Activated CD8-positive, alpha-beta memory T cell treated with anti-CD3 and anti-CD28 coated beads for 1 hour (primary cell): ENCODE measurements at places on chromosomes 1 and 21.

DNA sequence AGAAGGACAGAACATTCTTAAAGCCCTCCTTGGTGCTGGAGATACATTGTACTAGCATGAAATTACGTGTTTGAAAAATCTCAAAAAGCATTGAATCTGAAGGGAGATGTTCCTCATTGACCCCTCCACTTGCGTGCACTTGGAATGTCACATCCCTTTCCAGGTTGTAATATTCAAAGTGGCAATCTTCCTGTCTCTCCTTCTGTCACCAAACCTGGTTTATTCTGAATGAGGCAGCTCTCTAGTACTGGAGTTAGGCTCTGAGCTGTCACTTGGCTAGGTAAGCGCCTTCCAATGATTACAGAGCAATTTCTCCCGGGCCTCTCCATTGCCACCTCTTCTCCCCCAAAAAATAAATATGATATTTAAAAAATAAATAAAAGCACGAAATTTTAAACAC, 855 bp downstream of the DSCAM start:
- DNase-seq = no peak

GRCh38 chr1:204578867-204579664, 62.9 kb downstream of the MDM4 start:
- DNase-seq = no peak

DNA sequence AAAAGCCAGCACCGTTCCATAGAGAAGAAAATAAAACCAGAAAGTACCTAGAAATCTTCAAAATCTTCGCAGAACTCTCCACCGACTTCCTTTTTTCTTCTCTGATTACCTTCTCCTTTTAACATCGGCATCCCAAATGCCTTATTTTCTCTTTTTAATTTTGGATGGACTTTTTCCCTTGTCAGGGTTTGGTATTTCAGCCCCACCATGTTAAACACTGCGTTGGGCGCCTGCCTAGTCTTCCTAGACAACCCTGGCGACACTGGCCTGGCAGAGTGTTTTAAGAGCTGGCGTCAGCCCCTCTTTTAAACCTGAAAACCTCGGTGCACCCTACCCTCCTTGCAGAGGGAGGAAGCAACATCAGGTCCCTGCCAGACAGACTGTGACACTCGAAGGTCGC, 66.0 kb upstream of the EFHD2 start:
- no peak for DNase-seq

DNA sequence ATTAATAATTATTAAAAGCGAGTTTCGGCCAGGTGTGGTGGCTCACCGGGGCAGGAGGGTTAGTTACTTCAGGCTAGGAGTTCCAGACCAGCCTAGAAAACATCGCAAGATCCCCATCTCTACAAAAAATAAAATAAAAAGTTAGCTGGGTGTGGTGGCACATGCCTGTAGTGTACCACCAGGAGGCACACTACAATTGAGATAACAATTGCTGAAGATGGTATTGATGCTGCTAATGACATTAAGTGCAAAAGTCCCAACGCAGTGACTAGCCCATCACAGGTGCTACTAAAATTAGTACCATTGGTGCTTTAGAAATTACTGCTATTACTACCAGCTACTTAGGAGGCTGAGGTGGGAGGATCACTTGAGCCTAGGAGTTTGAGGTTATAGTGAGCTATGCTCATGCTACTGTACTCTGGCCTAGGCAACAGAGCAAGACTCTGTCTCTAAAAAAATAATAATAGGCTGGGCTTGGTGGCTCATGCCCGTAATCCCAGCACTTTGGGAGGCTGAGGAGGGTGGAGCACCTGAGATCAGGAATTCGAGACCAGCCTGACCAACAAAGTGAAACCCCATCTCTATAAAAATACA, 156.6 kb downstream of the GREM2 start:
- no peak for DNase-seq

DNA sequence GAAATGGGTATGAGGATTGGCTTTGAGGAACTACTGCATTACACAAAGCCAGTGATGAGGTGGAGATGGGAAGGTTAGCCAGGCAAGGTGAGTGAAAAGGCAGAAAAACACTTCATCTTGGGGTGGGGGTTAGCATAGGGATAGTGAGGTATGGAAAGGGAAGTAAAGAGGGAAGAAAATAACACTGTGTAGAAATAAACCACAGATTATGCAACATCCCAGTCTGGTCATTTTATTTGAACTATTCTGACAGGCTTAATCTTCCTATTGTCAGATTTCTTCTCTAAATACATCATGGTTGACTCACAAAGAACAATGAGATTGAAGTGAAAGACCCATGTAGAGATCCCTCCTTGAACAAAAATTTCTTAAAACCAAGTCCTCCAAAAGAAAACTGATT, 640.2 kb downstream of the PTPRC start:
- DNase-seq = no peak

DNA sequence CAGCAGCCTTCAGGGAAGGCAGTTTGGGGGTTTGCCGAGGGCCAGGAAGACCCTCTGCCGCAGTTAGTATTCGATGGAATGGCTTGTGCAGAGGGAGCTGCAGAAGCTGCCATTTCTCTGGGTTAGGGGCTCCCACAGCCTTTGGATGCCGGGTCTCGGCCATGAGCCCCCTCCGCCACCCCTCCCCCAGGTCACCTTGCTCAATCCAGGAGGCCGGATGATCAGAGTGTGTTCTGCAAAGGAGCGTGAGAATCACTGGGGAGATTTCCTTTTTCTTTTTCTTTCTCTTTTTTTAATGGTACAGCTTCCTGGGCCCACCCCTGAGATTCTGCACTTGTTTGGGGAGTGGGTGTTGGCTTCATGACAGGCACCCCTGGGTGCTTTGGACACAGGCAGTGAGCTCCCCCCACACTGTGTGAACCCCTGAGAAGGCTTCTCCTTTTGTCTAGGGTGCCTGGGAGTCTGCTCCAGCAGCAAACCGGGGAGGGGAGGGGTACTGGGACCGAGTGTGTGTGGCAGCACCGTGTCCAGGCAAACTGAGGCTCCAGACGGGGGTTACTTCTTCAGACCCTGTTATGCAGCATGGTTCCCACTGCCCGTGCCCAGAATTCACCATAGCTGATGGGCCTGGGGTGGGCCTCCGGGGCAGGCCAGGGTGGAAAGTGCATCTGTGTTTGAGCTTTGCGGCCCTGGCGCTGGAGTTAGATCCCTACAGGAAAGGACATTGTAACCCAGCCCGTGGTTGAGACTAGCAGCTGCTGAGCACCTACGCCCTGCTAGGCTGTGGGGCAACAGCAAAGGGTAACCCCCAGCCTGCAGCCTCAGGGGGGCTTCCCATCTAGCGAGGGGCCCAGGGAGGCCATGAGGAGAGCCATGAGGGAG, 18.5 kb downstream of the TNFRSF1B start:
- no peak for DNase-seq

DNA sequence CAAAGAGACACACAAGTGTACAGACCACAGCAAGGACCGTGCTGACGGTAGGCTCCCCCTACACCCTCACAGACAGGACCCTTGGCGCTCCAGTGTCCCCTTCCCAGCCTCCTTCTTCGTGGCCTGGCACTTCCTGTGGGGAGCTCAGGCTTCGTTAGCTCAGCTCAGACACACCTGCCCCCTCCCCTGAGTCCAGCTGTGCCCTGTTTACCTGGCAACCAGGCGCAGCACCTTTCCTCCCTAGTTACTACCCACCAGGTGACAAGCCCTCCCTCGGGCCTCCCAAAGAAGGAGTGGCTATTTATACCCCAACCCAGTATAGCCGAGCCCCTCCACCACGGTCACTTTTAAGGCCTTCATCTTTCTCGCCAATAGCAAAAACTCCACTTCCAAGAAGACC, 4.7 kb downstream of the CELF3 start:
- DNase-seq = no peak

- DNase-seq = no peak
Observed at GRCh38 chr1:57492586-57493226, 68.8 kb upstream of the DAB1 start.

DNA sequence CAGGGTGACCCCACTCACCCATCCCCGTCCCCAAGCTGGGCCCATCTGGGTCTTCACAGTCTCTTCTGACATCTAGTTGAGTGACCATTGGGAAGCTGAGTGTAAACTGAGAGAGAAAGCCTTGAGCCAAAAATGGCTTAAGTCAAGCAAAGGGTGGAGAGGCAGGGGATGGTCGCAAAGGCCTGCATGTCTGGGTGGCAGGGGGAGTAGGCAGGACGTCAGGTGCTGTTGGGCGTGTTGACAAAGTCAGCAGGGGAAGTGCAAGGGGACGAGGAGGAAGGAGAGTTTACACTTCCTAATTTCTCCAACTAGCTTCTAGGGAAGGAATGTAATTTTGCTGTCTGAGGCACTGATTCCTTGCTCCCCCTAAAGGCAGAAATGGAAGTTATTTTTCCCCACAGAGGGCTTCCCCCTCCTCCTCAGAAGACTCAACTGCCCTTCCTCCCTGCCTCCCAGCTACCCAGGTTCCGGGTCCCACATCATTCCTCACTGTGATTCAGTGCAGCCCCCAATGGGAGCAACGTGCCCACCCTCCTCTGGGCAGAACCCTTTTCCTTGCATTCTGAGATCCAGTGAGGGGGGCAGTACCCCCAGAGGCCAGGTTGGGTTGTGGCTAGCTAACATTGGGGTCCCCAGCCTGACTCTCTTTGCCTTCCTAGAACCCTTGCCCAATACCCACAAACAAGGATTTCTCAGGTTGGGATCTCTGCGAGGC, 1.2 kb upstream of the ADORA1 start:
- no peak for DNase-seq

DNA sequence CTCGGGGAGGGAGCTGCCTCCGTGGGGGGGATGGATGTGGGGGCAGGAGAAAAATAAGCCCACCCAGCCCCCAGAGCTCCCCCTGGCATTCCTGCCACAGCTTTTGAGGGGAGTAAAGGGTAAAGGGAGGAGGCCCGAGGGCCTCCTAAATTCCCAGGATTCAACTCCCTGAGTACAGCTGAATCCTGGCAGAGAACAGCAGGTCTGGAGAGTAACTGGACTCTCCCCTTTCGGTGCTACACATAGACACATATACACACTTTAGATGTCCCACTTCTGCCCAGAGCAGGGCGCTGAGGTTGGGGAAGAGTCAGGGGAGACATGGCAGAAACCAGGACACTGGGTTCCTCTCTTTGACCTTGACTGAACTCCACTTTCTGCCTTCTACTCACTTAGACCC, 3.0 kb downstream of the KIRREL1 start:
- no peak for DNase-seq

DNA sequence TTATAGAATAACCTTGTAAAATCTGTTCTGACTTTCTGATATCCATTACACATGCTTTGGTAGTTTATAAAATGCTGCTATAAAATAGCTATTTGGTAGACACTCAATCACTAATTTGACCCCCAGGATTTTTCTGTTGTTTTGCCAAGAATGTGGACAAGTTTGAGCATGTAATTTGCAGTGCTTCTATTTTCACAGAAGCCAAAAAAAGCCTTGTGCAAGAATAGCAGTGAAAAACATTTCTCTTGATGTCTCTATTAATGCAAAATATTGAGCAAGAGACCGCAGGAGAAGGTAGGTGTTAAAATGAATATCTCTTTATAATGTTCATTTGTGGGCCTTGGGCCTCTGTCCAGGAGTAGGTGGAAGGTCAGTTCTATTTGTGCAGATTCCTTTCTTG, 22.5 kb downstream of the MAP3K7CL start:
- no peak for DNase-seq
